ENCODE measurements at places on chromosomes 12 and 14.

GRCh38 chr14:106372870-106373652 lies 846.7 kb downstream of the TMEM121 start:
- peak; percentile 69 for DNase-seq

DNA sequence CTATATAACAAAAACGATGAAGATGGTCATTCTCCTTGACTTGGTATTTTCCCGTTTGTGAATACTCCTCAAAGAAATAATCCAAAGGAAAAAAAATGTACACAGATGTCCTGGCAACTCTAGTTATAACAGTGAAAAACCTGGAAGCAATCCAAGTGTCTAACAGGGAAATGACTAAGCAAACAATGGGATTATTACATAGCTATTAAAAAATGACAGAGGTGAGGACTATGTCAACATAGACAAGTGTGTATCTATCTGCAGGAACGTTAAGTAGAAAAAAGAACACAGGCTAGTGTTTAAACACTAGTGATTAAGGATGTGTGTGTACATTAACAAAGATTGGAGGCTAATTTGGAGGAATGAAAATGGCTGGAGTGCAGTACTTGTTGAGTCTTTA lies 5.9 kb upstream of the APOLD1 start:
- DNase-seq: peak; percentile 50

DNA sequence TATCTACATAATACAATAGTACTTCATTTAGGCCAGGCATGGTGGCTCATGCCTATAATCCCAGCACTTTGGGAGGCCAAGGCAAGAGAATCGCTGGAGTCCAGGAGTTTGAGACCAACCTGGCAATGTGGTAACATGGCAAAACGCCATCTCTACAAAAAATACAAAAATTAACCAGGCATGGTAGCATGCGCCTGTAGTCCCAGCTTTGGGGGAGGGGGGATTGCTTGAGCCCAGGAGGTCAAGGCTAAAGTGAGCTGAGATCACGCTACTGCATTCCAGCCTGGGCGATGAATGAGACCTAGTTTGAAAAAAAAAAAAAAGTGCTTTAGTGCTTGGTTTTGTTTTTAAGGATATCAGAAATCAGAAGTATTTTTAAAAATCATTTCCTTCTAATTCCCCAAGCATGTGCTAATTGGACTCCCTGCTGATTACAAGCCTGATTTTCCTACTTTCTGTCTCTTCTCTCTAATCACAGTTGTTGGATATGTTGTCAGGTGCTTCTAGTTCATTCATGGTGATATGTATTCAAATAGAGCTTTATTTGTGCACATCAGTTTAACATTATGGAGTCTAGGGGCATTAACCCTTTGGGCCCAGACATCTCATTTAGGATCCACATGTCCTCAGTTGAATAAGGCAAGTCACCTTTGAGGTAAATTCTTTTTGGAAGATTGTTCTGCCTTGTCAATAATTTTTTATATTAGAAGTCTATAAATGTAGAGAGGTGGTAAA lies 7.0 kb upstream of the KRAS start:
- no peak for DNase-seq

DNA sequence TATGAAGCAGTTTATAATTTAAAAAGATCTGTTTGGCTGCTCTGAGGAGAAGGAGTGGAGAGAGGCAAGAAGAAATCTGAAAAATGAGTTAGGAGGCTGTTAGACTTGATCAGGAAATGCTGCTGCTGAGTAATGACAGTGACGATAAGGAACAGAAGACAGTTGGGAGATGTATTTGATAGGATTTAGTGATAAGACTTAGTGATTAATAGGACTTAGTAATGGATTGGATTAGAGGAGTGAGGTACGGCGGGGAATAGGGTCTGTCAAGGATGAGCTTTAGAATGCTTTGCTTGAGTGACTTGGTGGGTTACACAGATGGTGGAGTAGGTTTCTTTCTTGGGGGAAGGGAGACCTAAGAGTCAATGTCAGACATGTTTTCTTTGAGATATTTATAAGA lies 31.7 kb downstream of the UNC79 start:
- DNase-seq: no peak

GRCh38 chr12:83150465-83151189 lies 463.9 kb downstream of the TMTC2 start:
- no peak for DNase-seq

- DNase-seq: no peak
Observed at GRCh38 chr12:17278946-17279345, 673.0 kb upstream of the LMO3 start.

DNA sequence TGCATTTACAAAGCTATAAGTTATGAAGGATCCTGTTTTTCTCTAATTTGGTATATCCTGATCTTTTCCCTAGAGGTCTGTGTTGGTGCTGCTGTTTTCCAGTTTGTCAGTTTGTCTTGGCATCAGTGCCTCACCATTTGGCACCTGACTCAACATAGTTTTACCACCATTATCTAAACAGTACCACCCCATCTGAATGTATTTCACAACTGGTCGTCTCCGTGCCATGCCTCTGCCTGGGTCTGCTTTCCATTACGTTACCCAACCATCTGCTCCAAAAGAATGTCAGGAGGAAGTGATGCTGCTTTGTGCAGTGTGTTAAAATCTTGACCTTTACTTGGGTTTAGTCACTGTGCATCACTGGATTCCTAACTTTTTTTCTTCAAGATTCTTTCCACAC lies 129.3 kb upstream of the RASSF8 start:
- DNase-seq: no peak

DNA sequence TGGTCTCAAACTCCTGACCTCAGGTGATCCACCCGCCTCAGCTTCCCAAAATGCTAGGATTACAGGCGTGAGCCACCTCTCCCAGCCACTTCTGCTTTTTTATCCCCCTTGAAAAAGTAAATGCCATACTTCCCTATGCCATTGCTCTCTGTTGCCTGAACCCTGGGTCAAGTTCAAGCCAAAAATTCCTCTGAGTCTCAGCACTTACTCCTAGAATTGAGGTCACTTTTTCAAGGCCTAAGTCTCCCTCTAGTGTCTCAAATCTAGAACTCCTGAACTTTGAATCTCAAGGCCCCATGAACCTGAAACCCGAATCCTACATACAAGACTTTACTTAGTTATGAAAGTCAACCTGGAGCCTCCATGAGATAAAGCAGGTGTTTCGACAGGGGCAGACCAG lies 1.4 kb upstream of the APOBEC1 start:
- no peak for DNase-seq

DNA sequence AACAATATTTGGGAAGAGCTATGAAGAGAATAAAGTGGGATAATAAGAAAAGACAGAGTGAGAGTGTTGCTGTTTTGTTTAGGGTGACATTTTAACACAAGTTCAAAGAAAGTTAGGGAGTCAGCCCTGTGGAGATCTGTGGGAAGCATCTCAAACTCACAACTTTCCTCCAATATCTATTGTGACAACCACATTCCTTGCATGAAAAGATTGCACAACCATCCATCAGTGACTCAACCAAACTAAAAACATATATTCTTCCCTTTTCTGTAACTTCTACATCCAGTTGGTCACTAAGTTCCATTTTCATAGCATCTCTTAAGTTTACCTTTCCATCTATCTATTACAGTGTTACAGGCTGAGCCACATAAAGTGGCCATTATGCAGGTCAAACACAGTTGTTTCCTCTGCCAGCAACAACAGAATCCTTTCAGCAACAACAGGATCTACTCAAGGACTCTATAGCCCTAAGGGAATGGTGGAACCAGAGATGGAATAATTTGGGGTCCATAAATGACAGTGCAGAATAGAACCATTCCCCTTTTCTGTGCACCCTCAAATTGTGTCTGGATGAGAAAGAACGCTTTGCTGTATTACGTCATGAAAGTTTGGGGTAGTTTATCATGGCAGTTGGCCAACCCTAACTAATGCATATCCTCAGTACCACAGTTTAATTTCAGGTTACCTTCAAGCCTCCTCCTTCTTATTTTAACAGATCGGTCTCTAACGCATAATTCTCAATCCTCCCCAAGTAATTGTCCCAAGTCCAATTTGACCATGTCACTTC lies 118.8 kb downstream of the ST8SIA1 start:
- DNase-seq: no peak

All from SJCRH30 (cell line).